ENCODE measurements at places on chromosomes 16 and 17.

DNA sequence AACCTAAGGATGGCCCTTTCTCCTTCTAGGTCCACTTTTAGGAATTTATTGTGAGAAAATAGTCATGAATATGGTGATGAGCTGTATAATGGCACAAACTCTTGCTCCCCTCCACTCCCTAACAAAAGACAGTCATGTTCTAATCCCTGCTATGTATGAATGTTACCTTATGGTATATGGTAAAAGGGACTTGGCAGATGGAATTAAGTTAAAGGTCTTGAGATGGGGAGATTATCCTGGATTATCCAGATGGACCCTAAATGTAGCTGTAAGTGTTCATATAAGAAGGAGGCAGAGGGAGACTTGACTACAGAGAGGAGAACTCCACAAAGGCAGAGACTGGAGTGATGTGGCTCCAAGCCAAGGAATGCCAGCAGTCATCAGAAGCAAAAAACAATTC lies 296.1 kb downstream of the SOX9 start:
- DNase-seq: no peak

- no peak for DNase-seq
Measured at GRCh38 chr17:73231395-73231794, 30.3 kb downstream of the CPSF4L start.

DNA sequence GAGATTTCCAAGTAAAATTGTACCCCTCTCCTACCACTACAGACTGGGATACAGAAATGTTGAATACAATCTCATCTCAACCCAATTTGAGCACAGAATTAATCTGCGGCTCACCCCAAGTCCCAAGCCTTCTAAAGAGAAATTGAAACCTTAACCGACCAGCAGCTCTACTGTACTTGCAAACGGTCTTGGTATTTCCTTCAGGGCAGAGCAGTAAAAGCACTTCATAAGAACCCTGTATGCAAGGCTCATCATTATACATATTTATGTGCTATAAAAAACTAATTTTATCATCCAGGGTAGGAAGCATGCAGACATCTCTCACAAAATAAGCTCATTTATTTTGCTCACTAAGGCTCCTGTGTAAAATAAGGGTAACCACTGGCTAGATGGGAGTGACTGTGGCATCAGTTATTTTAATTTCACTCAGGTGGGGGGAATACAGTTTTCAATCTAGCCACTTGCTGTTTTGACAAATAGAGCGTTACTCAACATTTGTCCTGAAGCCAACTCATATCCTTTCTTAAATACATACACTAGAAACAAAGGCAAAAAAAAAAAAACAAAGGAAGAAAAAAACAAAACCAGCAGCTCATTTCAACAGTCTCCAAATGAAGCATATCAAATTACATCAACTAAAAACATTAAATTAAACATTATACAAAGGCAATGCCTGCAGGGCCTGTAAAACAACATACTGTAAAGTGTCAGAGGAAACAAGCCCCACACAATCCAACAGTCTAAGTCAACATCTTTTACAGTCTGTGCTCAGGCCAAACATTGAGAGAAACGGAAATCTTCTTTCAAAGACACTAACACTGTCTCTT lies 65.0 kb downstream of the PARN start:
- DNase-seq: no peak

GRCh38 chr17:14268264-14268663 lies 31.6 kb upstream of the CDRT15 start:
- DNase-seq: no peak

GRCh38 chr16:3501783-3502400 lies 1.1 kb downstream of the CLUAP1 start:
- DNase-seq: no peak

All from activated naive CD4-positive, alpha-beta T cell (primary cell).